Renal pelvis (tissue), 12 donors: ENCODE measurements at places on chromosomes 6 and 20. TPM values are rescaled to one million over a fixed set of nuclear protein-coding genes. Genes with fewer than 3 reads are reported as not detected.

GRCh38 chr6:143549949-143550268 is 38.4 kb upstream of the FUCA2 start:
- no peak for DNase-seq

DNA sequence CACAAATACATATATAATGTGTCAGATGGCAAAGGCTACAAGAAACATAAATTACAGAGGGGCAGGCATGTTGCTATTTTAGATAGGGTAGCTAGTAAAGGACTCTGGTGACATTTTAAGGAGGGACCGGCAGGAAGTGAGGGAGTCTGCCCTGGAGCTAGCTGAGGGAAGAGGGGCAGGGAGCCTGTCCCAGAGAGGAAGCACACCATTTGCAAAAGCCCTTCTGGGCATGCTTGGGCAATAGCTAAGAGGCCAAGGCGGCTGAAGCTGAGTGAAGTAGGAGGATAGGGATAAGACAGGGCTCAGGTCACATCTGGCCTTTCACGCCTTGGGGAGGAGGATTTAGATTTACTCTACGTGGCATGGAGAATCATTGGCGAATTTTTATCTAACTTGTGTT is 96.2 kb downstream of the RTN4IP1 start:
- DNase-seq: no peak

- no peak for DNase-seq
Observed at GRCh38 chr20:5784735-5785134, 34.5 kb downstream of the SHLD1 start.

- DNase-seq: peak; percentile 4
Observed at GRCh38 chr6:84197708-84198107, 29.7 kb downstream of the CEP162 start.

DNA sequence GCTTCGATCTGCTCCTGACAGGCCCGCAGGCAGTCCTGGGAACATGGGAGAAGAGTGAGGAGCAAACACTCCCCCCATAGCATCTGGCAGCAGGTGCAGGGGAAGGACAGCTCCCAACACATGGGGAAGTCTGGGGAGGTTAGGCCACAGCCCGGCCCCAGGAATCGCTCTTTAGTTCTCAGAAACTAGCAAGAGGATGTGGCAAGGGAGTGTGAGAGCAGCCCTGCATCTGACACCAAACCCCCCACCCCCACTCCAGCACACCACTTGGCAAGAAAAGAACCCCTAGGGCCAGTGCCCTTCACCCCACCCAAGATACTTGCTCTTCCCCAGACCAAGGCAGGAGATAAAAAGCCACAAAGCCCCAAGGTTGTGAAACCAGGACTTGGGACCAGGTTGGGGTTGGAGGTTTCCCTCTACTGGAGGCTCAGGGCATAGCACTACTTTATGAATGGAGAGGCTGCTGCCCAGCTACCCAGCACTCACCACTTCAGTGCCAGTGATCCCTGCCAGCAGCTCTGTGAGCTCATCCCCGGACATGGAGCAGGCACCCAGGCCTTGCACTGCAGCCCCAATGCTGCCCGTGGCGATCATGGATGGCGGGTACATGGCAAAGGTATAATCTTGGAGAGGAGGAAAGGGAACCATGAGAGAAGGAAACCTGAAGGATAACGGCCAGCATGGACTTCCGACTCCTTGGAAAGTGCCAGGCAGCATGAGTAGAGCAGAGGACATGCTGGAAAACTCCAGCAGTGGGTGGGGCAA is 5.4 kb downstream of the CCND3 start:
- DNase-seq: no peak

- no peak for DNase-seq
Observed at GRCh38 chr20:48832405-48832730, 4.6 kb upstream of the PREX1 start.

GRCh38 chr6:17200395-17200794 is 80.8 kb upstream of the RBM24 start:
- no peak for DNase-seq

- no peak for DNase-seq
Observed at GRCh38 chr6:142861711-142862110, 83.3 kb downstream of the HIVEP2 start.

GRCh38 chr6:28901831-28902230 is 22.0 kb downstream of the TRIM27 start:
- no peak for DNase-seq

DNA sequence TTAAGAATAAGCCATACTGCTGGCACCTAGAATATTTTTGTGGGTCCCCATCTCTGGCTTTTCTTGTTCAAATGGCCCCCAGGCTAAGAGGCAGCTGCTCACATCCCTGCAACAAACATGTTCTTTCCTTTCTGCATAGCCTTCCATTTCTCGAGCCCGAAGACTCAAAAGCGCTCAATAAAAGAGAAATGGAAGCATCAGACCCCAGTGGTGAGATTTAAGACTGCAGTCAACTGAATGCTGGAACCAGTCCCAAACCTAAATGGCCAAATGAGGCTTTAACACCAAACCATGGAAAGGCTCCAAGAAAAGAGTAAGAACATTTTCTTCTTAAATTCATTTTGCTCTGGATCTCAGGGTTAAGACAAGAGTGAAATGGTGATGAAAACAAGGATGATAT is 122.1 kb upstream of the TRAF3IP2 start:
- no peak for DNase-seq

DNA sequence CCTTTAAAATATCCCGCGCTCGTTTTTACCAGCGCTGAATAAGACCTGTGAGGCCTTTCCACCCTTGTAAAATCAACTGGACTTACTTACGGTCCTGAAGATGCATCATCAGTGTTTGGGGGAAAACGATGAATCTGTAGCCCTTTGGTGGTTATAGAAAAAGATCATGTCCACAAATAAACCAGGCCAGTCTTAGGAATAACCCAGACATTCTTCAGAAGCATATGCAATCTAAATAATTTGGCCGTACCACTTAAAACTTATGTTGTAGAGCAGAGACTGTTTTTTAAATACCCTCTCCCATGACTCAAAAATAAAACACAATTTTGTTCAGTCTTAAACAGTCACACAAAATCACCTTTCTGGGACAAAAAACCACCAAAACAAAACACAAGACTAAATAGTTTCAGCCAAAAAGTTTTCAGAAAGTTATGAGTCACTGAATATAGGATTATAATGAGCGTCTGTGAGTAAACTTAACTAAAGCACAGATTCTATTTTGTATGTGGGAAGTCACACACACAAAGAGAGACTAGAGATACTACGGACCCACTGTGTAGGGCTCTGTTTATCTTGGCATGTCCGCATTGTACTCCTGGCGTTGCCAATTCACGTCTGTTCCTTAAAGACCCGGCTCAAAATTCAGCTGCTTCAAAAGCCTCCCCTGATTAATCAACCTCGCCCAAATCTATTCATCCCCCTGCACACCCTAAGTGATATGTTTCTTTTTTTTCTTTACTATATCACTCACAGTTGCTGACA is 26.5 kb upstream of the SMOC2 start:
- DNase-seq: no peak

DNA sequence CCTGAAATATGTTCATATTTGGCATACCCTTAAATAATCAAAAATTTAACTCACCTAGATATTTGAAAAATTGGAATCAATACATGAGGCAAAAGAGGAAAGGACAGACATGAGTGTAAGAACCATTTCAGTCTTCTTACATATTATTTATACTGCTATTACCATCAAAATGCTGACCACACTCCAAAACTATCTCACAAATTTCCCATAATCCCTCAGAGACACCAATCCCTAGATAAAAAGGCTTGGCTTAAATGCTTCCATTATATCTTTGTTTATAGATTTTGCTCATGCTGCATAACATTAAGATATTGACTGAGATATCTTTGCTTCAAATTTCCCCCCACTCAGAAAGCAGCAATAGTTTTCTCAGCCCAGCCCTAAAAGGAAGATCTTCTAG is 11.7 kb upstream of the NT5DC1 start:
- DNase-seq: no peak

GRCh38 chr6:44275271-44275748 is 5.1 kb downstream of the TMEM151B start:
- DNase-seq: no peak

DNA sequence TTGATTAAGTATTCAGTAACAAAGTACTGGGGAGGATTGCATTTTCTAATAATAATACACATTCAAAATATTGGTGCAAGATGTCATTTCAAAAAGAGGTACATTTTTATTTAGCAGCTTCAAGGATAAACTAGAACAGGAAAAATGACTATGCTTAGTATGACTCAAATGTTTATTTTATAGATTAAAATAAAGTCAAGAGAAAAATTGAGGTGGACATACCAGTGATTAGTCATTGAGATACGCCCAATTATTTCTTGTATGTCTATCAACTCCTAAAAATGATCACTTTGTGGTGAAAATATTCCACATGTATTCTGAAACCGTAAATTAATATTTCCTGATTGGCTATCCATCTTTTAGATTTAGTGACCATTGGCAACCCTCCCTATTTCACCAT is 96.7 kb downstream of the PHF3 start:
- no peak for DNase-seq

GRCh38 chr20:11891776-11892545 is 25.7 kb upstream of the BTBD3 start:
- DNase-seq: peak; percentile 87

DNA sequence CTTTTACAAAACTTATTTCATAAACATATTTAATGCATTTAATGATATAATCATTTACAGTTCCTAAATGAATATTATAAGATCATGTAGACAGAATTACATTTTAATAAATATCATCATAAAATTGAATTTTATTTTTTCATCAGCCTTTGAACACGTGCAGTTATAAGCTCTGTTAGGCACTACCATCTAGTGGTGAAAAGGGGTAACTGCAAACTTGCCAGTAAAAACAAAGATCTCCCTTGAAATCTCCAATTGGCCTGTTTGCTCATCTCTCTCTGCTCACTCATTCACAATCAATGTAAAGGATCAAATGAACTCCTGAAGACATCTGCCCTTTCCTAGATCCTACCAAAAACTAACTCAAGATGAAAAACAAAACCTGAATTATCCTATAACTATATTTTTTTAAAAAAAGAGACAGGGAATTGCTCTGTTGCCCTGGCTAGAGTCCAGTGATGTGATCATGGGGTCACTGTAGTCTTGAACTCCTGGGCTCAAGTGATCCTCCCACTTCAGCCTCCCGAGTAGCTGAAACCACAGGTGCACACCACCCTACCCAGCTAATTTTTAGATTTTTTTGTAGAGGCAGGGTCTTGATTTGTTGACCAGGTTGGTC is 31.7 kb downstream of the SAMHD1 start:
- peak; percentile 55 for DNase-seq

DNA sequence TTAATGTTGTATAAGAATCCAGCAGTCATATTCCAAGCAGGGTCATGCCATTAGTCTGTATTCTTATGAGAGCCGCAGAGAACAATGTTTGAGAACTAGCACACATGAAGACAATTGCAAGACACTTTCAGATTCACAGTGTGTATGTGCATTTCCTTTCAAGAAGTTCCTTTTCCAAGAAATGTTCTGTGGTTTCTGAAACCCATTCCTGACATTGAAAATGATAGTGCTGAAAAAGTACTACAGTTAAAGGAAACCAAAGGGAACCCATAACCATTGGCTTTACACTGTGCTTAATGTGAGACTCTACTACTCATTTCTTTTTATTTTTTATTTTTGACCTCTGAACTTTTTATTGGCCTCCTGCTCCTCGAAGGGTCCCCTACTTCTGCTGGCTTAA is 4.2 kb upstream of the CALHM6 start:
- no peak for DNase-seq

- DNase-seq: no peak
Observed at GRCh38 chr6:112626468-112627082, 279.4 kb downstream of the RFPL4B start.

DNA sequence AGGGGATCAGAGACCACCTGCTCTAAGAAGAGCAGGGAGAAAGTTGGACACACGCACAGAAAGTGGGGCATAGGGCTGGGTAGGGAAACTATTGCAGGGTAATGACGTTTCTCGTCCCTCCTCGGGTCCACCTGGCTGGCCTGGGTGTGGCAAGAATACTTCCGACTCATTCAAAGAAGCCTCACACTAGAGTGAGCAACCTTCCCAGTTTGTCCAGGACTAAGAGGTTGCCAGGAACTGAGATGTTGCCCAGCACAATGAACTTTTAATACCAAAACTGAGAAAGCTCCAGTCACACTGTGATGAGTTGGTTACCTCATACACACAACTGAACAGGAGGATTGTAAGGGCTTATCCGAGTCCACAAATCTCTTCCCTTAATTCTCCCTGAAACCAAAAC is 74.5 kb upstream of the ADGRF1 start:
- DNase-seq: no peak

DNA sequence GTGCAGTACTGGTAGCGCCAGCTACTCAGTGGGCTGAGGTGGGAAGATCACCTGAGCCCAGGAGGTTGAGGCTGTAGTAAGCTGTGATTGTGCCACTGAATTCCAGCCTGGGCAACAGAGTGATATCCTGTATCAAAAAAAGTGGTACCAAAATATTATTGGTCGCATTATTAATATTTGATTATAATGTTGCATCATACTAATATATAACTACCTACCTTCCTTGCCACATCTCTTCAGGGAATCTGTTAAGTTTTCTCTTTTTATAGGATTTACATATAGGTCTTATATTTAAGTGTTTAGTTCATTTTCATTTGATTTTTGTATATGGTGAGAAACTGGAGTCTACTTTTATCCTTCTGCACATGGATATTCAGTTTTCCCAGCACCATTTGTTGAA is 66.3 kb upstream of the PHACTR3 start:
- no peak for DNase-seq

- no peak for DNase-seq
Observed at GRCh38 chr6:154462425-154462824, 48.1 kb downstream of the CNKSR3 start.

DNA sequence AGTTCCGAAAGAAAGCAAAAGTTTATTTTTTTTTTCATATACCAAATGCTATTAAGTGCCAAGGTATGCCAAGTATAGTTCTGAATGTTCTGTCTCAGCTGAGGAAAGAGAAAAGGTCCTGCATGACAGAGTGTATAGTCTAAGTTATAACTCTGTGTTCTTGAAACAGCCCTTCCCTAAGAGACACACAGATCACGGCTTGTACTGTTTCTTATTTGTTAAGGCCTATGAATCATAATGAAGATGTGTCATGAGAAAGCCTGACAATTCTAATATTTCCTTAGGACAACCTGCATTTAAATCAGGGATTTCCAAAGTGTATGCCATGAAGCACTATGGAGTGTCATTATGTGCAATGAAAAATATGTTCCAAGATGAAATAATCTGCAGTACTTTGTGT is 538.7 kb upstream of the CDH4 start:
- DNase-seq: no peak

- DNase-seq: no peak
Observed at GRCh38 chr20:43843965-43844660, 70.5 kb upstream of the TOX2 start.

HLA-DOA gene
- polyA plus RNA-seq: 6.1 TPM

SLC17A2 gene
- 0.43 TPM for polyA plus RNA-seq

ATP9A gene
- polyA plus RNA-seq: 60.1 TPM

SLC17A3 gene
- polyA plus RNA-seq: 1.2 TPM

TSPO2 gene
- 0.60 TPM for polyA plus RNA-seq

LY6G6F gene
- polyA plus RNA-seq: 0.43 TPM

OPRM1 gene
- polyA plus RNA-seq: not detected

BCAS4 gene
- 5.5 TPM for polyA plus RNA-seq

HLA-DPB1 gene
- polyA plus RNA-seq: 19.9 TPM
